ENCODE measurements at places on chromosomes 16 and 17.

DNA sequence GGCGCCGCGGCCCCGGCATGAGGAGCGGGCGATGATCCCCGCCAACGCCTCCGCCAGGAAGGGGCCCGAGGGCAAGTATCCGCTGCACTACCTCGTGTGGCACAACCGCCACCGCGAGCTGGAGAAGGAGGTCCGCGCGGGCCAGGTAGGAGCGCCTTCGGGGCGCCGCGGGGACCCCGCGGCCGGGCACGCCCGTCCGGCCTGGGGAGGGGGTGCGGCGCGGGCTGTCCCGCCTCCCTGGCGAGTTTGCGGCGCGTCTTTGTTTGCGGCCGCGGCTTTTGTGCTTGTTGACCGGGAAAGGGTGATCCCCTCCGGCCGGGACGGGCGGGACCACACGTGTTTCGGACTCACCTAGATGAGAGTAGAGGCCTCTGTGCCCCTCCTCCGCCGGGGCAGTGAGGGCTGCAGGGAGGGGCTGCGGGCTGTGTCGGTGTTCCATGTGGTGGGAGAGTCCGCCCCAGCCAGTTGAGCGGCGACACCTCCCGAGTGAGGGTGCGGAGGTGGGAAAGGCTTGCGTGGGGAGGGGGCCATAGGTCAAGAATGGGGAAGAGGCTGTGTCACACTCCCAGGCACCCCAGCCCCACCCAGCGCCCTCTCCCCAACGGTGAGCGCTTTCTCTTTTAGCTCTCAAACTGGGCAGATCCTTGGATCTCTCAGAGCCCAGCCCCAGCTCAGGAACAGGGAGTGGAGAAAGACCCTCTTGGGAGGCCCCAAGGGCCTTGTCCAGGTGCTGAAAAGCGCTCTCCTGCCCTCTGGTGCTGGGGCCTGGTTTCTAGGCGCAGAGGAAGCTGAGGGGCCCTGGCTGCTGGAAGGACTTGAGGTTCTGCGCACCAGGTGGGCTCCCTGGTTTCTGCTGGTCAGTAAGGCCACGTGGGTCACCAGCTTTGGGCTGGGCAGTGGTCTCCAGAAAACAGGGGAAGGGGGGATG is 923 bp downstream of the ANKRD13B start:
- DNase-seq = peak; percentile 41

GRCh38 chr16:50839920-50840729 is 98.2 kb downstream of the CYLD start:
- DNase-seq = no peak

- no peak for DNase-seq
Observed at GRCh38 chr17:28008513-28008912, 34.0 kb upstream of the NLK start.

GRCh38 chr16:84423416-84423837 is 55.1 kb downstream of the ATP2C2 start:
- no peak for DNase-seq

DNA sequence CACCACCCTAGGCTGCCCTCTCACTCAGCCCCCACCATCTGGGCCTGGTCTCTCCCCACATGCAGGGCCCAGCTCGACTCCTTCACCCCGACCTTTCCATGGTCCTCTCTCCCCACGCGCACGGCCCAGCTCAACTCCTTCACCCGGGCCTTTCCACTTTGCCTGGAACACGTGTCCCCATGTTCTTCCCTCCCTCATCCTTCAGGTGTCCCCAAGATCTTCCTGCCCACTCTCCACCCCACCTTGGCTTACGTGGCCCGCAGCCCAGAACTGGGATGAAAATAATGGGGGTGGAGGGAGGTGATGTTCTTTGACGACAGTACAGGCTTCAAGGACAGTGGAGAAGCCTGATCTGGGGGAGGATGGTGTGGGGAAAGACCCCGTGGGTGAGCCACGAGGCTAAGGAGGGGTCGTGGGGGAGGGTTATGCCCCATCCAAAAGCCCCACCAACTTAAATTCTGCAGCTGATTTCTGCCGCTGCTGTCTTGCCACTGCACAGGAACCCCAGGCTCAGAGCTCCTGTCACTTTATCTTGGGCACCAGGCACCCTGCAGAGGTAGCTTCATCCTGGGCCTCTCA is 9.9 kb upstream of the MEAK7 start:
- no peak for DNase-seq

All from left hindlimb (tissue), 1 donor.